ENCODE measurements at places on chromosomes 4 and X.

DNA sequence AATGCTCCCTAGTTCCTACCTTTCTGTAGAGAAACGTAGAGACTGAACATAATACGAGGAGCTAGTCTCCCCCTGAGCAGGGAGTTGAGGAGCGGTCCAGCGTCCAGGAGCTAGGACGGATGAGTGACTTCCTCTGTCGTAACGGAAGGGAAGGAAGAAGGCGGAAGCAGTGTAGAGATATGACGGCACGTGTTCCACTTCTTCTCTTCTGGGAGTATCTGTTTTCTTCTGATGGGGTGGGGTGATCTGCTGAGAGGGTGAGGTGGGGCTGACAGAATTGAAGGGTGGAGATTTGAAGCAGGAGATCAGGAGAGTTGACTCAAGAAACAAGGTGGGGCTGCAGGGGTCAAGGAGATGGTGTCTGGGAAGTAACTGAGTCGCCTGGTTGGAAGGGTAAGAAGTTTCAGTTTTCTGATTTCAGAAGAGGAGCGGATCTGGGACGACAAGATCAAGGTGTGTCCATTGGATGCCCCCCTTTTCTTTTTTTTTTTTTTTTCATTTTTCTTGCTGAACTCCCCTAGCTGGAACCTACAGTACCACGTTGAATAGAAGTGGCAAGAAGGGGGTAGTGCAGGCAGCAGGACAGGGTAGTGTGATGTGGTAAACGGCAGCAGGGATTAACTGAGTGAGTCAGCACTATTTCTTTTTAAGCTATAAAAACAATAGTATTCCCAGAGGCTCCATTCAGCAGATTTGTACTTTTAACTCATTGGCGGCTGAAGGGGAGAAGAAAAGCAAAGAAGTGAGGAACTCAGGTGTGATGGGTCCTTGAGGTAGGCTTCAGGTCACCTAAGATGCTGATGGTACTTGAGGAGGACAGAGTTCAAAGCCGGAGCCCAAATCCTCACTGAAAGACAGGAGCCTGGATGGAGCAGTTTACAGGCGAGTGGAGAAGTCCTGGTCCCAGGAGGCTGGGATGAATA lies 50.8 kb upstream of the SETD7 start:
- no peak for DNase-seq

DNA sequence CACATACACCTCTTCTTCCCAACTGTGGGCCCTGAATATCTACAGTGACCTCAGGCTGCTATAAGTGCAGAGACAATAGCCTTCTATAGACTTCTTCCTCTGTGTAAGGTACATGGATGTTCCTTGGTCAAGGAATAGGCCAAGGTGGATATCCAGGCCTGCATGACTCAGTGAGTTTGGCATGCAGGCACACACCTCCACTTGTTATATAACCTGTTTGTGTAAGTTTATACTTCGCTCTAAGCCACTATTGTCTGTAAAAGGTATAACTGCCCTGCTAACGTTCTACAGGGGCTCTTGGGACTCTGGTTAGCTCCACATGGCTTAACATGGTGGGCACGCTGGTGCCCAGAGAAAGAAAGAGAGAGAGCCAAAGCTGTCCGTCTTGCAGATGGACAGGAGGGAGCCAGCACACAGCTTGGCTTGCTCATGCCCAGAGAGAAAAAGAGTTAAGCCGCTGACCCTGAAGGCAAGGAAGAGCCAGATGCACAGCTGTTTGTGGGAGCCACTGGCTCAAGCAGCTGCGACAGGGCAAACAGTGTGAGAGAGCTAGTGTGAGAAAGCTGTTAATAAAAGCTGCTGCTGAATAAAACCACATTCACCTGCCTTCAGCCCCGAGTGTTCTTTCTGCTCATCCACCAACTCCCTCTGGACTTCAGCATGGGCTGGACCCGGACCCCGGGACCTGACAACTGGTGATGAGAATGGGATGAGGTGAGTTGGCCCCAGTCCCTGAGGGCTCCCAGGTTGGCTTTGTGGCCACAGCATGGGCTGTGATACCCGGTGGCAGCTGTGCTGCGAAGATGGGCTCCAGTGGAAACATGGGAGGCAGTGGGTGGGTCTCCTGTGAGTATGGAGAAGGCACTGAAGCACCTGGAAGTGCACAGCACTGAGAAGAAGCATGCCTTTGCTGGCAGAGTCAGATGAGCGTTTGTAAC lies 44.5 kb upstream of the ZBTB33 start:
- DNase-seq: no peak

DNA sequence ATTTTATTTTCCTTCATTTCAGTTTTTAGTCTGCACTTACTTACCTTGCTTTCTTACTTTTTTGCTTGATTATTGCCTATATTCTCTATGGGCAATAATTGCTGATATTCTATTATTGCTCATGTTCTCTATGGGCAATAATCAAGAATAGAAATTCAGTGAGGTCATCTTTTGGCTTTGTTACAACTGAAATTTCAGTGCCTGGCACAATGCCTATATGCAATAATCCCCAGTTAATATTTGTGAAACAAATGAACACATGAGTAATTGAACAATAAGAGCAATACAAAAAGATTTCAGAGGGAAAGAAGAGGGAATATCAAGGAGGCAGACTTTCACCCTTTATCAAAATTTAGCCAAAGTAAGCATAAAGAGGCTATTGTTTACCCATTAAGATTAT lies 48.6 kb upstream of the ARSJ start:
- no peak for DNase-seq

DNA sequence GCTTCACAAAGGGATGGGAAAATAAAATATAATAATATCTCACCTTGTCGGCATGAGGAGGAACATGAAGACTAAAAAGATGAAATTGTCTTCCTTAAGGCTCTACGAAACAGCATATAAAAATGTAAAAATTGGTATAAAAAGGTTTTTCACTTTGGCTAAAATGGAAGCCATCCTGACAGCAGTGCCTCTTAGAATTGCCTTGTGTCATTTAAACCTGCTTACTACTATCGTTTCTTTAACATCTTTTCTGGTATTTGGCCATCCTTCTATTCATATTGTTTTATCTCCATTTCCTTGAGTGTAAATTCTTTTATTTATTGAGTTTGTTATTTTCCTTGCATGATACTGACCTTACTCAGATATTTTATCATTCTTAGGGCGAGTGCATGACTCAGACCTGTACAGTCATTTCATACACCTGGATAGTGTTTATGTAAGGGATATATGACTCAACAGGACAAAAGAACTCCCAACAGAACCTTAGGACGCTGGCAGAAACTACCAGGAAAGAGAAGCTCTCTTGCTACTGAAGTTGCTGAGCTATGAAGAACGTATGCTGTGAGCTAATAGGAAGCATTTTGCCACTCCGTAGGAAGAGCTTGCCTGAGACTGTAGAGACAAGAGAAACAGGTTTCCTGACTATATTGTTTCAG lies 5.8 kb upstream of the CDKN2AIP start:
- DNase-seq: no peak

DNA sequence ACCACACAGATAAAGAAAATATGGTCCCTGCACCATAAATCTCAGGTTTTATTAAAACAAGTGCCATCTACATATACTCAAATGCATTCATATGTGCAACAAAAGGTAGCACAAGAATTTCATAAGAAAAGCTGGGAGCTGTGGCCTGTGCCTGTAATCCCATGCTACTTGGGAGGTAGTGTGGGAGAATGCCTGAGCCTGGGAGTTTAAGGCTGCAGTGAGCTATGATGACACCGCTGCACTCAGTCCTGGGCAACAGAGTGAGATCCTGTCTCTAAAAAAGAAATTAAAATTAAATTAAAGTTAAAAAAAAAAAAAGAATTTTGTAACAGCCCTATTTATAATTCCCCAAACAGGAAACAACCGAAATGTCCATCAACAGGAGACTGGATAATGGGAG lies 81.3 kb upstream of the JADE1 start:
- DNase-seq: no peak
